ENCODE measurements at places on chromosomes 4 and X.

- no peak for DNase-seq
Observed at GRCh38 chr4:125626946-125627345, 312.2 kb downstream of the FAT4 start.

DNA sequence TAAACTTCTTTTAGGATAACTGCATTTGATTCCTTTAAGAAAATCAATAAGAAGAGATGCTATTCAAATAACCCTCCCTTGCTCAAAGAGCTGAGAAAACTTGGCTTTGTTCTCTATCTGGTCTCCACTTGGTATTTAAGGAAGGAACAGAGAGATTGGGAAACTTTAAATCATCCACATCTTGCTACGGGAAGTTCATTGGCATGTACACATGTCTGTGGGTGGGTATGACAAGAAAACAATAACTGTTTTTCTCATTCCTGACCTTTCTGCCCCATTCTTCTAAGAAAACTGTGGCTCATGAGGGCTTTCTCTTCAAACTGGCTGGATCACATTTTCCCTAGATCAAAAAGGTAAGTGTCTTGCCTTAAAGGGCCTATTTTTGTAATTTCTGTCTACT lies 6.0 kb downstream of the SEL1L3 start:
- no peak for DNase-seq

DNA sequence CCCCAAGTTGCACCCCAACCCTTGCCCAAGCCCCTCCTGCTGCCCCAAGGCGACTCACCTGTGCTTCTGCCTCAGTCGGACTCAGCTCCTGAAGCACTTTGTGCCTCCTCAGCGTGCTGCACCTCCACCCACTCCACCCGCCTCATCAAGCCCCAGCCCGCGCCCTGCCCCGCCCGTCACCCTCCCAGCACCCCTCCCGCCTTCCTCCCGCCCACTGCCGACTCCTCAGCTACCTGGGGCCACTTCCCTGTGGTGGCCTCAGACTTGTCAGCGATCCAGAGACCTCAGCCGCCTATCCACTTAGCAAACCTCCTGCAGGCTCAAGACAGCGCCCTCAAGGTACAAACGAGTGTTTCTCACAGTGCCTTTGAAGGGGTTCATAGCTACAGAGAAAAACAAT lies 19.6 kb upstream of the IQCM start:
- no peak for DNase-seq

DNA sequence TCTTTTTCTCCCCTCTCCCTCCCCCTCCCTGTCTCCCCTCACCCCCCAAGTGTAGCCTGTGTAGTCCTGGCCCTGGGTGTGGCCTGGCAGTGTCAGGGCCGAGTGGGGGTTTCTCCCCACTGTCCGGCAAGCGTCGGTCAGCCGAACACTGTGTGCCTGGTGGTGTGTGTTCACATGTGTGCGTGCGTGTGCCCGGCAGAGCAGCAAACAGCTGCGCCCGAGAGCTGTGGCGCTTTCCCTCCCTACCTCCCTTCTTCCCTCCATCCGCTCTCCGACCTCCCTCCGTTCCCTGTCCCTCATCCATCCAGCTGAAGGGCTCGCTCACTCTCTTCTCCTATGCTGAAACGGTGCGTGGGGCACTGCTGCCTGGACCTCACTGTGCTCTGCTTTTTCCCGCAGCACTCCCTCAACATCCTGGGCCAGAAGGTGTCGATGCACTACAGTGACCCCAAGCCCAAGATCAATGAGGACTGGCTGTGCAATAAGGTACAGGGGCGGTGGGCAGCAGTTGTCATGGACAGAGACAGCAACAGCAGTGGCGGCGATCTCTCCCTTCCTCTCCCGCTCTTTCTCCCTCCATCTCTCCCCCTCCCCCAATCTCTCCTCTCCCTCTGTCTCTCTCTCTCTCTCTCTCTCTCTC lies 17.4 kb upstream of the UBA1 start:
- no peak for DNase-seq

- no peak for DNase-seq
Observed at GRCh38 chr4:37882665-37883296, 8.1 kb upstream of the TBC1D1 start.

DNA sequence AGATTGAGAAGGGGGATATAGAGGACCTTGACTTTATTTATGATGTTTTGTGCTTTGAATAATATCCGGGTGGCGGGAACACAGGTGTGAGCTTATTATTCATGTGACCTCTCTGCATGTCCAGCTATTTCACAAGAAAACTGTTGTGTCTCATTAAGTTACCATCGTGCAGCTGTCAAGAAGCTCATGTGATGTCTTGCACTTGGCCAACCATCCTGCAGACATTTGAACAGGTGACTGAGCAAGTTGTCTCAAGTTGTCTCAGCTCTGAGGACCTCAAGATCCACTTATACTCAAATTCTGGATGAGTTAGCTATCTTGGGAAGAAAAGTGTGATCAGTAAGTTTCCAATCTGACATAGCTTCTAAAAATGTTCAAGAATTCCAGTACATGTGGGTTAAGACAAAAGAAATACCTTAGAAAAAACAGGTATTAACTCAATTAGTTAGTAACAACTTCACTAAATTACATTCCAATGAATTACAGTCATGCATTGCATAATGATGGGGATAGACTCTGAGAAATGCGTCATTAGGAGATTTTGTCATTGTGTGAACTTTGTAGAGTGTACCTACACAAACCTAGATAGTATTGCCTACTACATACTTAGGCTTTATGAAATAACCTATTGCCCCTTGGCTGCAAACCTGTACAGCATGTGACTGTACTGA lies 462.2 kb downstream of the INPP4B start:
- no peak for DNase-seq

GRCh38 chr4:108227923-108228322 lies 59.2 kb upstream of the LEF1 start:
- no peak for DNase-seq
